Stimulated activated CD4-positive, alpha-beta T cell treated with anti-CD3 and anti-CD28 coated beads, TNF-alpha, amount 100 ng/mL, for 48 hours (primary cell): ENCODE measurements at places on chromosomes 12 and 14.

- peak; percentile 48 for DNase-seq
Measured at GRCh38 chr12:54431911-54432814, 13.1 kb upstream of the ITGA5 start.

DNA sequence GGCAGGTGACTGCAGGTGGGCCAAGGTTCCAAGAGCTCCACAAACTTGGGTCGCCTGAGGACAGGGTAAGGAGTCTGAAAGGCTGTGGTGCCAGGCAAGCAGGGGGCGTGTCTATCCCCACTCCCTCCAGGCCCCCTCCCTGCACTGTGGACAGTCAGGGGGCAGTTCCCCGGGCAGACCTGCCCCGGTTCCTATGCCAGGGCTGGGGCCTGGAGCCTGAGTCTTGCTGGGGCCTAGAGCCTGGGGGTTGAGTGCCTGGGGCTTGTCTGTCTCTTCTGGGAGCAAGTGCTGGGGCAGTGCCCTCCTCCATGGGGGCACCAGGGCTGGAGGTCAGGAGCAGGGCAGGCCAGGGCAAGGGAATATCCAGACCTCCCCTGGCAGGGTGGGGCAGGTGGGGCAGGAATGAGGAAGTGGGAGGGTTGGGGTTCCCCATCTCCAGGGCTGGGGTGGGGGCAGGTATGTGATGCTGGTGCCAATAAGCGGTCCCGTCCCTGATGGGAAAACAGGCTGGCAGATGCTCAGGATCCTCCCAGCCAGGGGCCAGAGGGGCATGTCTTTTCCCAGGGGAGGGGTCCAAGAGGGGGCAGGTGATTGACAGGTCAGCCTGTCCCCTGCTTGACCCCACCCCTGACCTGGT, 11.9 kb upstream of the TNFAIP2 start:
- DNase-seq: no peak

DNA sequence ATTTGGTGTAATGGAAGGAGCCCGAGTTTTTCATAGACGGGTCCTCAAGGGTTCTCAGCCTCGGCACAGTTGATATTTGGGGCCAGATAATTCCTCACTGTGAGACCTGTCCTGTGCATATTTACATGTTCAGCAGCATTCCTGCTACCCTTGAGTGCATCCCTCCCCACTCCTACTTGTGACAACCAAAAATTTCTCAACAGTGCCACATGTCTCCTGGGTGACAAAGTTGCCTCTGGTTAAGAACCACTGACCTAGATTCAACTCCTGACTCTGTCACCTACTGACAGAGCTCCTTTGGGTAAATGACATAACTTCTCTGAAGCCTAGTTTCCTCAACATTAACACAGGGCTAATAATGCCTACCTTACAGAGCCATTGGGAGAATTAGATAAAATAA, 60.4 kb downstream of the TTC9 start:
- DNase-seq: no peak

- DNase-seq: no peak
Measured at GRCh38 chr12:95179011-95179410, 38.3 kb downstream of the FGD6 start.

DNA sequence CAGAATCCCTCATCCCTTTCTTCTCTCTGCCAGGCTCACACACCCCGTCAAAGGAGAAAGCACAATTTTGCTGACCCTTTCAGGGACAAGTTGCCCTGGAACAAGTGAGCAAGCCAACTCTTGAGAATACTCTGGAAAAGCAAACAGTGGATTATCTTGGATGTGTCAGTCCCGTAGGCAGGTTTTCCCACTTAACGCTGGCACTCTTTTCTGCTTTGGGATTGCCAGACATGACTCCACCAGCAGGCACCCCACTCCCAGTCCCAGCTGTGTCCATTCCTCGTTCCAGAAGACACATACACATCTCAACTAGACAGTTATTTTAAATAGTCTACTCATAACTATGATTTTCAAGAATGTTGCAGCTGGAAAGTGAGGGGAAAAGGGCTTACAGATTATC, 145.5 kb upstream of the CDKN3 start:
- no peak for DNase-seq

- DNase-seq: no peak
Measured at GRCh38 chr12:64696080-64696741, 63.0 kb downstream of the GNS start.

DNA sequence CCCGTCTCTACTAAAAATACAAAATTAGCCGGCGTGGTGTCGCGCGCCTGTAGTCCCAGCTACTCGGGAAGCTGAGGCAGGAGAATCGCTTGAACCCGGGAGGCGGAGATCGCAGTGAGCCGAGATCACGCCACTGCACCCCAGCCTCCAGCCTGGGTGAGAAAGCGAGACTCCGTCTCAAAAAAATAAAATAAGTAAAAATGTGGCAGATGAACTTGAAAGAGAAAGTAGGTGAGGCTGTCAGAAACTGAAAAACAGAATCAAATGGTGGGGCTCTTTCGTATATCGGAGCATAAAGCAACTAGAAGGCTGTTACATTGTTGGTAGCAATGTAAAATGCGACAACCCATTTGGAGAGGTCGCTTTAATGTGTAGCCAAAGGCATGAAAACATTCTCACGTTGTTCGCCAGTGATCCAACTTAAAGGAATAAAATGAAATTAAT, 767 bp upstream of the CCNT1 start:
- DNase-seq: no peak

GRCh38 chr12:92186038-92186470, 40.4 kb upstream of the BTG1 start:
- no peak for DNase-seq

DNA sequence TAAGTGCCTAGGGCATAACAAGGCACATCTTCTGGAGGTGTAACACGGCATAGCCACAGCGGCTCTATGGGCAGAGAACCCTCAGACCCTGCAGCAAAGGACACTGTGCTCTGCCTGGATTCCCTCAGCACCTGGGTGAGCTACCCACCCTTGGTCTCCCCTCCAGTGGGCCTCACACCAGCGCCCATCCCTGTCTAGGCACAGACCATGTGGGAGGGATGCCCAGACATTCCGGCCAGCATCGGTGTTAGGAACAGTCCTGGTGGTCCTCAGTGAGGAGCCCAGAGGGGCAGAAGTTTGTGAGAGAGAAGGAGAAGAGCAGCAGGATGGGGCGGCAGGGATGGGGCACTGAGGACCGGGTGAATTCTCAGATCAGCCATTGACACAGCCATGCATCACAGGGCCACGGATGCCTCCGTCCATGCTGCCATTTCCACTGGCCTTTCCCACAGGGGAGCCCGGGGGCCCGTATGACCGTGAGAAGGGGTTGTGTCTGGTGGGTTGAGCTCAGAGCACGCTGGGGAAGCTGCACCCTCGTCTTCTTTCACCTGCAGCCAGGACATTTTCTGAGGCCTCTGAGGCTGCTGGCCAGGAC, 282.7 kb upstream of the SFSWAP start:
- no peak for DNase-seq
